Activated CD8-positive, alpha-beta memory T cell treated with anti-CD3 and anti-CD28 coated beads, Interleukin-2, amount 50 U/mL, for 48 hours (primary cell): ENCODE measurements at places on chromosomes 4 and X.

DNA sequence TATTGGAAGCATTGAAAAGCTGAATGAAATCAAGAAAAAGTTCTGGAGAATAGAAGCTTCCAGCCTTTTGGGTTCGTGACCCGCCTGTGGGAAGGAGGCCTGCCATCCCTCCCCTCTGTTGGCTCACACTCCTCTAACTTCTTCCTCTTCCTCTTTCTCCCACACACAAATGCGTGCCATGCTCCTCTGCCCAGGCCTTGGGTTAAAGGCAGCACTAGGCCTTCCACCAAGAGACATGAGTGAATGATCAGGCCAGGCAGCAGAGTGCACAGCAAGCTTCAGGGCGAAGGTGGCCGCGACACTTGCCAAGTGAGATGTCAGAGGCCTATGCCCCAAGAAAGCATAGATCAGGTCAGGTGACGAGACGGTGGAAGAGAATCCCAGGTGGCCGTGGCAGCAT is 38.4 kb downstream of the FAM193A start:
- DNase-seq, result no peak

- DNase-seq, result no peak
Observed at GRCh38 chr4:19403786-19404370, 847.8 kb upstream of the SLIT2 start.

DNA sequence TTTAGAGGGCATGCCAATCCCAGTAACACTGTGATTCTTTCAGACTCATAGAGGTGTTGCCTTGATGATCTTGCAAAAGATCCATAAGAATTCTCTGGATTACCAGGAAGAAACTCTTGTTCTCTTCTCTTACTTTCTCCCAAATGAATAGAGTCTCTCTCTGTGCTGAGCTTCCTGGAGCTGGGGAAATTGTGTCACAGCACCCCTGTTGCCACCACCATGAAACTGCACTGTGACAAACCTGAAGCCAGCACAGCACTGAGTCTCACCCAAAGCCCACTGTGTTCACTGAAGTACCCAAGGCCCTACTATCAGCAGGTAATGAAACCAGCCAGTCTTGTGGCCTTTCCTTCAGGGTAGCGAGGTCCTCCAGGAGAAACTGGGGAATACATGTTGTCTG is 332.7 kb upstream of the FGF16 start:
- no peak for DNase-seq

DNA sequence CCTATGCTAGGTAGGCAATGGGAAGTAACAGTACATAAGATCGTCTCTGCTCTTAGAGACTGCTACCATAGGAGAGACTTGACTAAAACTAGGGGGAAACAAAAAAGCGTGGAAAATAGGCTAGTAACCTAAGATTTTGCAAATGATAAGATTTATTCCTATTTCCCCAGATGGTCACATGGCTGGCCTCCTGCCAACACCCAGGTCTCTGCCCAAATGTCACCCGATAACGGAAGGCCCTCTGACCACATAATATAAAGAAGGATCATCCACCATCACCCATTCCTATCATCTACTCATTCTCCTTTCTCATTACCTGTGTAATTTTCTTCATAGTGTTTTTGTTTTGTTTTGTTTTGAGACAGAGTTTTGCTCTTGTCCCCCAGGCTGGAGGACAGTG is 4.7 kb downstream of the LAMP2 start:
- DNase-seq, result no peak

DNA sequence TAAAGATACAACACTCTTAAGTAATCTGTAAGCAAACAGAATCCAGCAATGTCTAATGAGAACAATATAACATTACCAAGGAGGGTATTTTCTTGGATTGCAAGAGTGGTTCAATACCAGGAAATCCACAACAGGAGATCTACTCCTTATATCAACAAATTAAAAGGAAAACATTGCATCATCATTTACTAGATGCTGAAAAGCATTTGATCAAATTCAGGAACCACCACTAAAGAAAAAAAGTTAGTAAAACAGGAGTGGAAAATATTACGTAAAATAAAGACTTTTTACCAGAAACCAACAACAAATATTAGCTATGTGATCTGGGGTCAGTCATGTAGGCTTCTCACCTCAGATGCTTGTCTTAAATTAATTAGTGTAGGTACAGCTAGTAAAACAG is 66.8 kb upstream of the MAB21L2 start:
- no peak for DNase-seq

- DNase-seq, result no peak
Observed at GRCh38 chrX:52380993-52381392, 12.2 kb downstream of the XAGE2 start.

DNA sequence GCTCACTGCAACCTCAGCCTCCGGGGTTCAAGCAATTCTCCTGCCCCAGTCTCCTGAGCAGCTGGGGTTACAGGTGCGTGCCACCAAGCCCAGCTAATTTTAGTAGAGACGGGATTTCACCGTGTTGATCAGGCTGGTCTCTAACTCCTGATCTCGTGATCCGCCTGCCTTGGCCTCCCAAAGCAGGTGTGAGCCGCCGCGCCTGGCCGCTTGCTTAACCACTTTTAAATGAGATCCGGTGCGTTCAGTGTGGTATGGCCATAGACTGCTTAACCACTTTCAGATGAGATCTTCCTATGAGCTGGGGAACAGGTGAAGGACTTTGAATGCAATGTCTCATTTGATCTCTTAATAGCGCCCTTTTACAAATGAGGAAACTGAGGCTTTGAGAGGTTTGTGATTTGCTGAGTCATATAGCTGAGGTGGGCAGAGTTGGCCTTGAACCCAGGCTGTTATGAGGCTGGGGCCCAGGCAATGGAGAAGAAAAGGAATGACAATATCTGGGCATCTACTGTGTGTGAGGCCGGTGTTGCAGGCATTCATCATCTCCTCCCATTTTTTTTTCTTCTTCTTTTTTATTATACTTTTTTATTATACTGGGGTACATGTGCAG is 41.9 kb upstream of the NSG1 start:
- no peak for DNase-seq
